Stimulated activated CD8-positive, alpha-beta memory T cell treated with anti-CD3 and anti-CD28 coated beads, Interleukin-4, amount 100 ng/mL, for 4 hours (primary cell): ENCODE measurements at places on chromosomes 2 and 18.

- no peak for DNase-seq
Observed at GRCh38 chr2:100113990-100114433, 28.4 kb downstream of the AFF3 start.

DNA sequence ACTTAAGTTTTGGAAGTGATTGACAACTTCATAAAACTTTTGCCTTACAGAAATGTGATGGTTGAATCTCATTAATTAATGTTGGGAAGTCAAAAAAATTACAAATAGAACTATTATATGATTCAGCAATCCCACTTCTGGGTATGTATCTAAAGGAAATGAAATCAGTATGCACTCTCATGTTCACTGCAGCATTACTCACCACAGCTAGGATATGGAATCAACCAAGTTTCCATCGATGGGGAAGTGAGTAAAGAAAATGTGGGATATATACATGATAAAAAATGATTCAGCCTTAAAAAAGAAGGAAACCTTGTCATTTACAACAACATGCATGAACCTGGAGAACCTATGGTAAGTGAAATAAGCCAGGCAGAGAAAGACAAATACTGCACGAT is 112.4 kb upstream of the WDR75 start:
- no peak for DNase-seq

- no peak for DNase-seq
Observed at GRCh38 chr2:63792530-63792929, 49.2 kb upstream of the UGP2 start.

GRCh38 chr18:48703028-48703386 is 164.2 kb downstream of the CTIF start:
- DNase-seq, result no peak

DNA sequence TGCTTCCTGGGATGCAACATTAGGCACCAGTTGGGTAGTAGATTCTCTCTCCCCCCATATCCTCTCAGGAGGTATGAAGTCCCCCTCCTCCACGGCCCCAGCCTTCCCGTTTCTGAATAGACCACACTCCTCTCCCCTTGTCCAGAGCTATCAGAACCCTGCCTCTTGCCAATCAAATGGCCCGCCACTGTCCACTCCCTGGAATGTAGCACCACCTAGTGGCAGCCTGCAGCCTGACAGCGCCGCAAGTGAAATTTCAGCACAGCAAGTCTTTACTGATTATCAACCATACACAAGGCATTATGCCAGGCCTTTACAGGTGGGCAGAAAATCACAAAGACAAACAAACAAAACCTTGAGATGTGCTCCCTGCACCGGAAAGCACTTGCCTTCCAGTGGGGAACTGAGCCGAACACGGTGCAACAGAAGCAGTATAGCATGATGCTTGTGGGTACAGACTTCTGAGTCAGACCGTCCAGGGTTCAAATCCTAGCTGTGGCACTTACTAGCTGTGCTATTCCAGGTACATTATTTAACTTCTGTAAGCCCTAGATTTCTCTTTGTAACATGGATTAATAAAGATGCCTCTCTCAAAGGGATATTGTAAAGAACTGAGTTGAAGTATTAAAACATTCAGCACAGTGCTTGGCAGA is 174.0 kb downstream of the SMAD2 start:
- DNase-seq, result peak; percentile 12

DNA sequence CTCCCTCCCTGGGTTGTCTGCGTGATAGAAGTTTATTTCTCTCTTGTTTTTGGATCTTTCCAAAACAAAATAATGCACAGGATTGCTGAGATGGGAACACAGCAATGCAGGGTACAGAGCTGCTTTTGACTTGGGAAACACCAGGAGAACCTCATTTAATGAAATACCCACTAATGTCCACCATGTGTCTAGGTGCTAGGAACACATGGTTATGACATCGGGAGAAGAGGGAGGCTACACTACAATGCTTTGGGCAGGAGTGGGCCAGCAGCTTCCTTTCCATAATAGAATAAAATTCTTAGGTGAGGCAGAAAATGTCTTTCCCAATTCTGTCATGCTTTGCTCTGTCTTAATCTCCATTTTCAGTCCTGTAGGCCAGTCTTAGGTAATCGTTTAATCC is 29.2 kb upstream of the KCNF1 start:
- DNase-seq, result no peak

DNA sequence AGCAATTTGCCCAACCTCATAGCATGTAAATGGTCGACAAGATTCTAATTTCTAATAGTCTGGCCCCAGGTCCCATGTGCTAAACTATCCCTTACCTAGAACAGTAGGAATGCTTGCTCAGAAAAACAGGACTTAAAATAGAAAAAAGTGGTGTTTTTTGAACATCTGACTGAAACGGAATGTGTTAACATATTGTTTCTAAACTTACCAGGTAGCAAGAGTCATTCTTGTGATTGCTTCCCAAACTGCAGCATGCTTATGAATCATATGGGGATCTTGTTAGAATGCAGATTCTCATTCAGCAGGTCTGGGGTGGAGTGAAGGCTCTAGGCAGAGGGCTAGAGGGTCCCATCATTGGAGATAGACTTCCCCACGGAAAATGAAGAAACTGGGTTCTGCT is 5.8 kb upstream of the SLC20A1 start:
- no peak for DNase-seq

DNA sequence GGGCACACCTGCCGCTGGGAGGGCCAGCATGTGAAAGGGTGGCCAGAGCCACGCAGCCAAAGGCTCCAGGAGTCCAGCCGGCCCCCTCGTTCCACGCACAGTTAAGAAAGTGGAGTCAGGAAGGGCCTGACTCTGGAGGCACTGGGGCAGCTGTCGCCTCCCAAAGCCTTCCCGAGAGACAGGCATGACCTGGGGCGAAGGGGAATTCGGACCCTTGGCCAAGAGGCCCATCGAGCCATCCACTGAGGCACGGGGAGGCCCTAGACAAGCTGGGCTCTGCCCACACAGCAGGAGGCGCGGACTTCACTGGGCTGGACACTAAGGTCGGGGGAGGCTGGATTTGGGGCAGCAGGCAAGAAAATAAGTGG is 38.5 kb upstream of the SNED1 start:
- no peak for DNase-seq

DNA sequence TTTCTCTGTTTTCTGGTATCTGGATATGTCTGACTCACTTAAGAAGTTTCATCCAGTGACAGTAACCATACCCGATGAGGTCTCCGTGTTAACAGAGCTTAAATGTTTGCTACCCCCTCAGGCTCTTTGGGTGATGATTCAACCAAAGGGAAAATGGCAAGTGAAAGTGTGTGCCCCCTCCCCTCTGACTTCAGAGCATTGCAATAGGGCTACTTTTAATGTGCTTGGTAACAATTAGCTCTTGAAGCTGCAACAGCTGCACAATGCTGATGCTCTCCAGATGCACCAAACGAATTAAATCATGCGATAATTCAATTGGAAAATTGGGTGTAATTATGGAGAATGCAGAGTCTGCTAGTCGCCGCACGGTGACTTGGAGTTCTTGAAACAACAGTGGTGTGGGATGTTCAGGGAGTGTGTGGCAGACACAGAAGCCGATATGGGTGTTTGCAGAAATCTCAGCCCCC is 270.7 kb downstream of the ALK start:
- DNase-seq, result no peak

- no peak for DNase-seq
Observed at GRCh38 chr2:177397481-177398289, 5.1 kb downstream of the AGPS start.

DNA sequence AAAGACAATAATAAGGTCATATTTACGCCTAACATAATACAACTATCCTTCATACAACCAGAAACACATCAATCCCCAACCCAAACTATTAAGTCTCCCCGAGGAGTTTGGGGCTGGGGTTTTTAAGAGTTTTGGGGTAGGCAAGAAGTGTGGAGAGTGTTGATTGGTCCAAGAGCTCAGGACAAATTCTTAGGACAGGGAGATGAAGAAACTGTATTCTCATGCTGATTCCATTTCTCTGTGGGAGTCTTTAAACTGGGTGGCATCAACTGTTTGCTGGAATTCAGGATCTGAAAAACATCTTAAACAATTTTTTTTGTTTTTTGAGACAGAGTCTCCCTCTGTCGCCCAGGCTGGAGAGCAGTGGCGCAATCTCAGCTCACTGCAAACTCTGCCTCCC is 25.6 kb upstream of the MTA3 start:
- DNase-seq, result no peak

DNA sequence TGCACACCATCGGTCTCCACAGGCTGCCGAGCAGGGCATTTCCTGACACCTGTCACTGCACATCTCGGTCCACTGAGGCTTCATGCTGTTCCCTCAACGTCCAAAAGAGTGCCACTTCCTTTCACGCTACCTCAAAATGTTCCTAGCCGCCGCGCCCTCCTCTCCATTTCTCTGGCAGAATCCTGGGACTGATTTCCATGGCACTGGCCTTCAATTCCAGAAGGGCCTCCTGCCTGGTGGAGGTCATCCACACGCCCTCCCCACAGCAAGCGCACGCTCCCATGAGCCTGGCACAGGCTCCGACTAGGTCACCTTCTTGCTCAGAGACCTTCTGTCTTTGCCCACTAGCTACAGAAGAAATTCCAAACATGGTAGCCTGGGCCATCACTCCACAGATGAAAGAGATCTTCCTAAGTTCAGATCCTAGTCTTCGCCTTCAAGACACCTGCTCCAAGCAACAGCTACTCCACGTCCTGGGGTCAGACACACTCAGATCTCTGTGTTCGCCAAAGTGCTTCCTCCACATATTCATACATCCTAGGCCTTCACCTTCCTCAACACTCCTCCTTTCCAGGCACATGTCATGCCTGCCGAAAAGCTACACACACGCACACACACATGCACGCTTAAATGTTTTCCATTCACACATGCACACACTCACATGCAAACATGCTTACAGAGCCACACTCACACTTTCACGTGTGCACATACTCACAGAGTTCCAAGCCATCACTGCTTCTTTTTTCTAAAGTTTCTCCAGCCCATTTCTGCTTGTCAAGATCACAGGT is 94.0 kb downstream of the PXDN start:
- DNase-seq, result no peak

GRCh38 chr2:143458258-143459190 is 329.3 kb downstream of the ARHGAP15 start:
- DNase-seq, result no peak

DNA sequence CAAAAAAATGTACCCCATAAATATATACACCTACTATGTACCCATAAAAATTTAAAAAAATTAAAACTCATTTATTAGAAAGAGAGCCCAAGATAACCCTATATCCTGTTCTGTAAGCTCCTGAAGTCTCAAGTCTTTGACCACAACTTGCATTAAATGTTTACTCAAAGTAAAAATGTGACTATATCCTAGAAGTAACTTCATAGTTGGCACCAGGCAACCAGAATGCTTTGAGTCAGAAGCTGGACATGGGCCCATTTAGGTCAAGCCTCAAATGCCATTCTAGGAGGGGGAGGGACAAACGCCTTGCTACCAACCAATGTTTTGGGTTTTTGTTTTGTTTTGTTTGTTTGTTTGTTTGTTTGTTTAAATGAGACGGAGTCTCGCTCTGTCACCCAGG is 9.3 kb upstream of the TBC1D8 start:
- no peak for DNase-seq

DNA sequence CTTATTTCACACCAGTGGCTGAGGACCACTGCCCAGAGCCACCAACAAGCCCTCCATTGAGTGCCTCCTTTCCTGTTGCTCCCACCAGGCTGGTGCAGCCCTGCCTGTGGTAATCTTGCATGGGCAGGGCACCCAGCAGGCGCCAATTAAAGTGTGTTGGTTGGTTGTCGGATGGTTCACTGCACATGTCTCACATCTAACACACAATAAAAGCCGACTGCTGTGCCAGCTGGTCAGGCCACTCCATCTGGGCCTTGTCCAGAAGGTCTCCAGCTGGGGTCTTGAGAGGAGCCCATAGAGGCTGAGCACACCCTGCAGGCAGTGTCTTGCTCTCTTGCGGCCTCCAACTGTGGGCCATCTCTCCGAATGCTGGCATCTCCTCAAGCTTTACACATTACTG is 494.8 kb upstream of the KLHL29 start:
- DNase-seq, result no peak

DNA sequence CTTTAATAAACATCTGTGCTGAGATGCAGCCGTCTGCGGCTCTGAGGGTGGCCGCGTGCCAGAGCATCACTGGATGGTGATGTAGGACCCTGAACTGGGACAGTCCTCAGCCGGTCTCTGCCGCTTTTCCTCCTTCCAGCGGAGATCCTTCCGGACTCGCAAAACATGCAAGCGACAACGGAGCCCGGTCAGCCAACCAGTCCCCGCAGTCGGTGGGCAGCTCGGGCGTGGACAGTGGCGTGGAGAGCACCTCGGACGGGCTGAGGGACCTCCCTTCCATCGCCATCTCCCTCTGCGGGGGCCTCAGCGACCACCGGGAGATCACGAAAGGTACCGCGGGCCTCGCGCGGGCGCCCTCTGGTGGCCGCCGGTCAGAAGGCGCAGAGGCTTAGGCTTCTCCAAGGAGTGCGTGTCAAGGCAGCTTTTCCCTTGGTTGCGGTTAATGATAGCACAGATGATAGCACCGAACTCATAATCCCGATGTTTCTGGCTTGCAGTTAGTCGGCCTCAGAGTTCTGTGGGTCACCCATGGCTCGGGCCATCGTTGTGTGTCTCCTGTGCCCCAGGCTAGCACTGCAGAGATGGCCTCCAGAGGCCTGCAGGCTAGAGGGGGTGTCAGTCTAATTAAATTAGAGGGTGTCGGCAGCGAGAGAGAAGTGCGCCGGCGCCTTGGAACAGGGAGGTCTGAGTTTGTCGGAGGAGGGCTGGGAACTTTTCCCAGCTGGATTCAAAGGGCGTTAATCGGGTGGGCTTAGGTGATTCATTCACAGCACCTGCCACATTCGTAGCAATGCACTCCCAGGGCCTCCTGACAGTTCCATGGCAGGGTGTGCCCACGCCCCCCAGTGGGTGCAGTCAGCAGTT is 38.5 kb downstream of the LPIN1 start:
- peak; percentile 16 for DNase-seq

DNA sequence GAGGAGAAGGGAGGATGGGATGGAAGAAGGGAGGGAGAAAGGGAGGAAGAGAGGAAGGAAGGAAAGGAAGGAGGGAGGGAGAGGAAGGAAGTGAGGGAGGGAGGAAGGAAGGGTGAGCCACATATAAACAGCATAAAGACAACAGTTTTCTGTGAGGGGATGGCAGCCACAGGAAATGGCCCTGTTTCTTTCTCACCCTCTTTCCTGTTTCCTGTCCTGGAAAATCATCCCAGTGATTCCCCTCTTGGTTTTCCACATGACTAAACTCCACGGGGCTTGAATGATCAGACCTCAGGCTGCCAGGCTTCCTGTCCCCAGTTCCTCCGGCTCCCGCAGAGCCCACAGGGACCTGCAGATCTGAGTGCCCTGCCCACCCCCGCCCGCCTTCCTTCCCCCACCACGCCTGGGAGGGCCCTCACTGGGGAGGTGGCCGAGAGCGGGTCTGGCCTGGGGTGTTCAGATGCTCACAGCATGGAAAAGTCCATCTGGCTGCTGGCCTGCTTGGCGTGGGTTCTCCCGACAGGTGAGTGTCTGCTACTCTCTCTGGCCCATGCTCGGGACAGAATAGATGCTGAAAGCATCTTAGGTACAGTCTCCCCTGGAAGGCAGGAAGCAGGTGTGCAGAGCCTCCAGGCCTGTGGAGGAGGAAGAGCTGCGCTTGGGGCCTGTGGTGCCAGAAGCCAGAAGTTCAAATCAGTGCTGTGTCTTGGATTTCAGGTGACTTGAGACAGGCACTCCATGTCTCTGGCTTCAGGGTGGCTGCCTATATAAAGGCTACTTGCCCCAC is at the start of gene SIGLEC15:
SIGLEC15 (plus strand) TSS at position 418 of the 787 bp plus-strand sequence; CDS start at position 472, 54 bp downstream.
- DNase-seq, result no peak
